ENCODE measurements at places on chromosomes 4 and X.
A peak's percentile ranks its signal among the peaks of the same experiment; 100 is the strongest.

GRCh38 chr4:177119691-177120090 lies 190.0 kb upstream of the NEIL3 start:
- DNase-seq = no peak

GRCh38 chr4:98937986-98938720 lies 9.2 kb upstream of the EIF4E start:
- peak; percentile 24 for DNase-seq

GRCh38 chr4:8163026-8163425 lies 4.4 kb upstream of the ABLIM2 start:
- DNase-seq = no peak

GRCh38 chrX:149248073-149248625 lies 257.0 kb downstream of the IDS start:
- DNase-seq = no peak

- no peak for DNase-seq
These were observed 97.6 kb upstream of the NKX1-1 start for GRCh38 chr4:1503583-1504471.

DNA sequence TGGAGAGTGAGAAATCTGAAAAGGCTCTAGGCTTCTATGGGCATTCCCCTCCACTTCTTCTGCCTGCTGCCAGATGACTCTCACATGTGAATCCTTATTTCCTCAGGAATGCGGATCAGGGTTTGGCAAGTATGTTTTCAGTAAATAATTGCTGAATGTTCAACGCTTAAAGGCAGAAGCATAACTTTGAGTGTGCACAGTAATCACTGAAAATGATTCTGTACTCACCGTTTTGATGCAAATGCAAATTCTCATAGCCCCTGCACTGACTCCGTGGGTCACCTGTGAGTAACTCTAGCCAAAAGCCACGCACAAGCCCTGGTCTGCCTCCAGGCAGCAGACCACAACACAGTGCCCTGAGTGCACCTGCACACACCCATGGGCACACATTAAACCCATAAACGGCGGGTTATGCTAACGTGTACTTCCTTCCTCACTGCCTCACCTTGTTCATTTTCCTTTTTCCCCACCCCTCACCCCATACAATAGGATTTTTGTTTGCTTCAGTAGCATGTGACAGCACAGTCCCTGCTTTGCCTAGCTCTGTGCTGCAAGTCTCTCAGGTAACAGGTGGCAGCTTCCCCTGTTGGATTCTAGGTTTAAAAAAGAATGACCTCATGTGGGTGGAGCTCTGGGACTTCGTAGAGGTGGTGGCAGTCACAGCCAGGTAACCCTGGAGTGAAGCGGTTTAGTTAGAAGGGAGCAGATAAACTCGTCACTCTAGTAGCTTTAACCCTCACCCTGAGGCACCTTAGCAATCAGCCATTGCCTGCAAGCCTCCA lies at the start of gene ARHGEF38:
Gene ARHGEF38, plus strand, starts transcription at position 656 of the 782 bp plus-strand sequence. CDS start 146 bp downstream, outside the sequence.
- peak; percentile 85 for DNase-seq

DNA sequence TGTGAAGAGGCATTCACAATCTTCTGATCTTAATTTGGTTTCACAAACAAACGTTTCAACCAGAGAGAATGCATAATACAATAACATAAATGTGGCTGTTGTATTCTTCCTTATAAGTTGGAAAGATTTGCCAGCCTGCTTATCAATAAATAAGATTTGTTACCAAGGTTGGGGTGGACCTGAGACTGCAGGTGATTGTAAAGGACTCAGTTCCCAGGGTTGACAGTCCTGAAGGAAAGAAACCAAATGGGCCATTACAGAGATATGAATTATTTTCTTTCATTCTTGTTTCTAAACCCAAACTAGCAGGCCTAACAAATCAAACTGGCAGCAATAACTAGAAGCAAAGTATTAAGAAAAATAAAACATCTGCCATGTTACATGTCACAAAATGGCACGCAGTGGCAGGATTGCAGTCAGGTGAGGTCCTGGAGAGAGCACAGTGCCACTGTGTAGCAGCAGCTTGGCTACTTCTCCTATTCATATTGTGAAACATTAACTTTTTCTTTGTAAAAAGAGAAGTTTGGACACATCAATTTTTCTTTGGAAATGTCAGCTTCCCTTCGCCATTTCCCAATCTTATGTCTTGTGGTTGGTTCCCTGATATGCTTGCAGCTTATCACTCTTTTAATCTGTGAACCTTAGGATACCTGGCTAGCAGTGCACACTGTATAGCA lies 133.8 kb upstream of the EMCN start:
- no peak for DNase-seq

- DNase-seq = no peak
These were observed 107.7 kb downstream of the CAMK2D start for GRCh38 chr4:113653871-113654270.

DNA sequence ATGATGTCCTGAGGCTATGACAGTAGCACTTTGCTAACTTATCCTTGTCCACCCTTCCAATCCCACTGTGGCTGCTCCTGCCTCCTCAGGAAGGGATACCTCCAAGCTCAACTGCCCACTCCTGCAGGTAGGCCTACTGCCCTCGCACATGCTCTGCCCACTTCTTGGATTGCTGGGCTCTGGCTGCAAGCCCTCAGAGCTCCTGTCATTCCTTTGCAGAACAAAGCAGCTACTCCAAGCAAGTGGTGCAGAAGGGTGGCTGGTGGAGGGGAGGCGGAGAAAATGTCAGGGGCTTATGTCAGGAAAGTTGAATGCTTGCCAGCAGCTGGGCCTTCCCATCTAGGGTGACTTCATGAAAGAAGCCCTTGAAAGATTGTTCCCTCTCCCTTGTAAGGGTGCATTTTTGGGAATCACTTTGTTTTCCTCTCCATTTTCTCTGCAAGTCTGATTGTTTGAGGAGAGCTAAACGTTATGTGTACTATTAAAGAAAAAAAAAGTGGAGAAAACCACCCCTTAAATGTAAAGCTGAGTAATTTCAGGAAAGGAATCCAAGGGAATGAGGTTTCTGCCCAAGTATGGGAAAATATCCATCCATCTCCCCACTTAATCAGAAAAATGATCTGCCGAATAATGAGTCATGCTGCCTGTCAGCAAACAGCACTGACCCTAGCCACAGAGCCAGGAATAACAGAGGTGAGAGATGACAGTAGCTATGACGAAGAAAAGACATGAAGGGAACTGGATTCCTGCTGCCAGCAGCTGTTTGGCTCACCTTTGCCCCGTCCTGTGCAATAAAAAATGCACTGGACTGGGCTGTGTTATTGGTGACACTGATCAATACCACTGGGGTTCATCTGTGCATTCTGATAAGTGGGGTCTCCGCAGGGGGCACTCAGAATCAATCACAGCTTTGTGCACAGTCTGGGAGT lies 102.0 kb downstream of the RTL5 start:
- peak; percentile 55 for DNase-seq

GRCh38 chr4:72858328-72858727 lies 211.2 kb downstream of the COX18 start:
- DNase-seq = peak; percentile 81

DNA sequence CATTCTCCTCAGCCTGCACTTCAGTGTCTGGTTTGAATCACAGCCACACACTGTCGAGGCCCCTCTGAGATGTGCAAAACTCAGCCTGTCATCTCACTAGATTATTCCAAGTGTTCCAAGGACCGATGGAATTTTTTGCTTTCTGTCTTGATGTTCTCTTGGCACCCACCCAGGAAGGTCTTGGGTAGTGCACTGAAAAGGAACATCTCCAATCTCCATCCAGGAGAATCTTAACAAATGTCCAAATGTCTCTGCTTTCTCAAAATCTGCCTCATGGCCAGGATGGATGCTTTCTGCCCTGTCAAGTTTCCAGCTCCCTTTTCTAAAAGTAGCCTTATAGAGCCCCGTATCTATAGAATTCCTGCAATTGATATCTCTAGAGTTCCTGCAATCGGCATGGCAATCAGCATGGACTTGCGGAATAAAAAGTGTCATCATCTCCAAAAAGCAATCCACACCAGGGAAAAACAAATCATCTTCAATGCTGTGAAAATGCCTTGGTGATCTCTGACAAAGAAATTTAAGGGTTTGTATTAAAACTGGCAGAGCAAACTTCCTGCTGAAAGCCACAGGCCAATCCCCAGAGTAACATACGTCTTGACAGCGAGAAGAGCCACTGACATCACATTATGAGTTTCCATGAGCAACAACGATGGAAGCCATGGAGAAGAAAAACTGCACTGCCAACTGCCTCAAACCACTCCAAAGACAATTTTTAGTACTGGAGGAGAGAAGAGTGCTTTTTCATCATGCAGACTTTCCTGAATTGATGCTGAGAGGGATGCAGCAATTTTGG lies 215.3 kb upstream of the FAM9B start:
- DNase-seq = no peak

DNA sequence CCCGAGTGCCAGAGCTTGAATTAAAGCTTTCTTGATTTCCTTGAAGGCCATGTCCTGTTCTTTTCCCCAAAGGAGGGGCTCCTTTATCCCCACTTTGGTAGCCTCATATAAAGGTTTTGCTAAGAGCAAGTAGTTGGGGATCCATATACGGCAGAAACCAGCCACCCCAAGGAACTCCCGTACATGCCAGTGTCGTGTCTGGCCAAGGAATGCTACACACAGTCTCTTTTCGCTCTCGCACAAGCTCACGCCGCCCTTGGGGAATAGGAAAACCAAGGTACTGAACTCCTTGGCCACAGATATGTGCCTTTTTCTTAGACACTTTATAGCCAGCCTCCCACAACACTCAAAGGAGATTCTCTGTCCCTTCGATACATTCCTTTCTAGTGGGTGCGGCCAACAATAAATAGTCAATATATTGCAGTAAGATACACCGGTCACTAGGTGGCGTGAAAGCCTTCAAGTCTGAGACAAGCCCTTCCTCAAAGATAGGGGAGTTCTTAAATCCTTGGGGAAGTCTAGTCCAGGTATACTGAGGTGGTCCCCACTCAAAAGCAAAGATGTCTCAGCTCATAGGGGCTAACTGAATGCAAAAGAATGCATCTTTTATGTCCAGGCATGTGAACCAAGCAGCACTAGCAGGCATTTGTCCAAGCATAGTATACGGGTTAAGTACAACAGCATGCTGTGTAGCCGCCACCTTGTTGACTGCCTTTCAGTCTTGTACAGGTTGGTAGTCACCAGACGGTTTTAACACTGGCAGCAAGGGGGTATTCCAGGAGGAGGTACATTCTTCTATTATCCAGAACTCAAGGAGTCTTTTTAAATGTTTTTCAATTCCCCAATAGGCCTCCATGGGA lies 57.8 kb upstream of the XAGE1B start:
- peak; percentile 13 for DNase-seq

GRCh38 chrX:91435395-91435794 lies 756 bp downstream of the PABPC5 start:
- DNase-seq = no peak

DNA sequence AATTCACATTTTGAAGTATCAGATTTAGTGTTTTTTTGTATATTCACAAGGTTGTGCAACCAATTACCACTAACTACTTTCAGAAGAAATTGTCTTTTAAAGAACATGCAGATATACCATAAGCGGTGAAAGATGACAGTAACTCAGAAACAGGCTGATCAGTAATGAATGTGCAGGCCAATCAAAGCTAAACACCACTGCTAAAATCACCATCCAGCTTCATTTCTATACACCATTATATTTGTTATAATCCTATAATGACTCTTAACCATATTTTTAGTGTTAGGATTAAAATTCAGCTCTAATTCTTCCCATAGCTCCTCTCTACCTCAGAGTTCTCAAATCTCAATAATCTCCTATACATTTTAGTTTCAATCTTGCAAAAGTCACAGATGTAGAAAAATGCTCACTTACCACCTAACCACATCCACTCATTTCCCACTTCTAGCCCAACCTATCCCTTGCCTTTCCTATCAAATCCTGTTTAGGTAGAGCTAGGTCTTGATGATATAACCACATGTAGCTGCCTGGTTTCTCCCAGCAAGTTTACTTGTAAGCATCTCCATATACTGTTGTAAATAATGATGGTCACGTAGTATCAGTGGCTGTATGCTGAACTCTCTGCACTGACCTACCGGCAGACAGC lies 16.6 kb downstream of the COQ2 start:
- DNase-seq = no peak

- no peak for DNase-seq
These were observed 105.5 kb upstream of the STK26 start for GRCh38 chrX:131917588-131917987.

GRCh38 chrX:4627414-4627813 lies 914.0 kb upstream of the PRKX start:
- DNase-seq = no peak

GRCh38 chrX:37314531-37314930 lies 34.6 kb upstream of the PRRG1 start:
- DNase-seq = peak; percentile 42

DNA sequence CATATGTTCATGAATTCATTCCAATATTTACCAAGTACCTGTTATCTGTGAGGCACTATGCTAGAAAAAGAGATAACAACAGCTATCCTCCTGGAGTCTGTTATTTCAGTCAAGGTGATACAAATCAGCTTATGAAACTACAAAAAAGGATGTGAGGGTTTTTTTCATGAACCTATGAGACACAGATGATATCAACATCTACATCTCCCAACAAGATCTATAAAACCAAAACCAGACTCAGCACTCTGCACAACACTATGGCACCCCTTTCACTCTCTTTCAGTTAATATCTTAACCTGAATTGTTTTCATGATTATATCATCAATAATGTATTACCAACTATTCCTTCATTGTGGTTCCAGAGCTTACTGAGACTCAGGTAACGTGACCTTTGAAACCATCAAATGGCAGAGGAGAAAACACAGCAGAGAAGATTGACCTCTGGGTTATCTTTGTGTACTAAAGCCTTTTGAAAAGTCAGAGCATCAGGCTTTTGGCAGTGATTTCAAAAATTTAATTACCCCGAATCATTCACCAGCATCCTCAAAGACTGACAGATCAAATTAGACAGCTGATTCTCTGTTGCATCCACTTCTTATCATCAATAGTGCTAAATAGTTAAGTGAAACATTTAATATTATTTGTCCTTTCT lies 244.6 kb upstream of the FTHL17 start:
- DNase-seq = no peak

DNA sequence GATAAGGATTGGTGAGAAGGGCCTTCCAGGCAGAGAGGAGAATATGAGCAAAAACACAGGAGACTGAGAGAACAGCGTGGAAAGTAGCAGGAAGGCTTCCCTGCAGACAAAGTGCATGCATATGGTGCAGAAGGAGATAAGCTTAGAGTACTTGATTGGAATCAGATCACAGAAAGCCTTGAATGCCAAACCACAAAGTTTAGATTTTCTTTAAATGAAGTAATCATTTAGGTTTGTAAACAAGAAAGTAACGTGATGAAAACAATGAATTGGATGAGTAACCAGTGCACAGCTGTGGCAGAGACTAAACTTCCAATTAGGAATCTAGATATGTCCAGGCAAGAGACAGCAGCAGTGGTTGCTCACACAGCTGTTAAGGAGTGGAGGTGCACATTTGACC lies 83.8 kb upstream of the C1QTNF7 start:
- no peak for DNase-seq

GRCh38 chrX:134369576-134369975 lies 90.4 kb upstream of the HPRT1 start:
- DNase-seq = no peak

DNA sequence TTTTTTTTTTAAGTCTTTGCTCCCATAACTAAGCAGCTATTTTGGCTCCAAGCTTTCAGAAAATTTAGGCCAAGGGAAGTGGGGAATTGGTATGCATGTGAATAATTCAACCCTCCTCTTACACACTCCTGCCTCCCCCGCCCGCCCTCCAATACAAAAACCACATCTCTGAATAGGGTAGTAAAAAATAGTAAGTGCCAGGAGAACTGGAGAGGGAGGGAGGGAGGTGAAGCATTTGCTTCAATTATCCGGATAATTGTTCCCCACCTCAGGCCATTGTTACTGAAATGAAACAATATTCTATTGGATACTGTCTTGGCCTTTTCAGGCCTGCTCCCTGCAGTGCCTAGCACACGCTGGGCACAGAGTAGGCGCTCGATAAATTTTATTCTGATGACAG lies 5.5 kb upstream of the GSX2 start:
- no peak for DNase-seq

GRCh38 chr4:166687828-166688227 lies 546.5 kb downstream of the SPOCK3 start:
- DNase-seq = no peak
